ENCODE measurements at places on chromosomes 2 and 18.

DNA sequence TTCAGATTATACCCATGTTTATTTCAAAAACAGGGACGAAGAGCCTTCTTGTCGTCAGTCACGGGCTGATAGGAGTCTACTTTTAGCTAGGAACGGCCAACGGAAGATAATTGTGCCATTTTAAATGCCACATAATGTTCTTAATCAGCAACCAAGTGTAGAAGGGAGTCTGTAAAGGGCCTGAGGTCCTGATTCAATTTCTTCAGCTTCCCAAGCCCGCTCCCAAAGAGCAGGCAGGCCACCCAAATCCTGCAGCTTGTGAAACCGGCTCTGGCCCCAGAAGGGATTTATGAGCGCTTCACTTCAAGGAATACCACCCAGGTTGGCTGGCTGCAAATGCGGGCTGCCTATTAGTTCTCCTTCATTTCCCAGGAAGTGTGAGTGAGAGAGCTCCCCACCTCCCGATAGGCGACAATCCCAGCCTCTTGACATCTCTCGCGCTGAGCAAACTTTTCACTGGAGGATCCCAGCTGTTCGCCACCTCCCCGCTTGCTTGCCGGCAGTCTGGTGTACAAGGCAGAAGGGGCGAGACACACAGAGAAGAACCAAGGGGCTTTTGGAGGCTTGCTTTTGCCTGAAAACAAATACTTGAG lies 272.9 kb downstream of the CDH20 start:
- DNase-seq = no peak

DNA sequence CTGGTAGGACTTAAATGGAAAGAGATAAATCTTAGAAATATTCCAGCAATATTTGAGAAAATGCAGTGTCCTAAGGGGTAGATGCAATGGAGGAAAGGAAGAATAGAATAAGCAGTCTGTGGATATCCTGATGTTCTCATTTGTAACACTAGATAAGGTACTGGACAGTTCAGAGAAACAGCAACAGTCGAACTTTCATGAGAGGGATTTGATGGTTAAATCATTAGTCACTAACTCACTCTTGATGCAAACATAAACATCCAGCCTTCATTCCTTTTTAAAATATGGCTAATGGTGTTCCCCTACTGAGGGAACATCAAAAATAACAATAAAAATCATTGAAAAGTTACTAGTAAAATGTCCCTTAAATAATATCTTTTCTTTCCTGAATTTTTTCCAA lies 211.4 kb upstream of the SLC39A10 start:
- no peak for DNase-seq

- DNase-seq = no peak
Measured at GRCh38 chr2:50438259-50438658, 593.7 kb downstream of the NRXN1 start.

DNA sequence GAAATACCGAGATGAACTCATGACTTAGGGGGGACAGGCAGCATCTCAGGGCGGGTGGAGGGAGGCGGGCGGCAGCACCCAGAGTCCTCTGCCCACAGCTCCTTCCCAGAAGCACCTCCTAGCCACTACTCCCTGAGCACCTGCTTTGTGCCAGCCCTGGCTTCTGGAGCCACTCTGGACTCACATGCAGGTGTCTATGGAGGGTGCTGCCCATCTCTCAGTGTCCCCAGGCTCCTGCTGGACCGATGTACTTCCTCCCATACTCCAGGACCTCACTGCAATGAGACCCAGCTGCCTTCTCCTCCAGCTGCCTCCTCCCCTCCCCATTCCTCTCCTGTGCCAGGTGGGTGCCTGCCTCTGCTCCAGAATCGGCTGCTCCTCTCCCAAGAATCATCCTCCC lies 22.1 kb upstream of the OTOS start:
- no peak for DNase-seq

DNA sequence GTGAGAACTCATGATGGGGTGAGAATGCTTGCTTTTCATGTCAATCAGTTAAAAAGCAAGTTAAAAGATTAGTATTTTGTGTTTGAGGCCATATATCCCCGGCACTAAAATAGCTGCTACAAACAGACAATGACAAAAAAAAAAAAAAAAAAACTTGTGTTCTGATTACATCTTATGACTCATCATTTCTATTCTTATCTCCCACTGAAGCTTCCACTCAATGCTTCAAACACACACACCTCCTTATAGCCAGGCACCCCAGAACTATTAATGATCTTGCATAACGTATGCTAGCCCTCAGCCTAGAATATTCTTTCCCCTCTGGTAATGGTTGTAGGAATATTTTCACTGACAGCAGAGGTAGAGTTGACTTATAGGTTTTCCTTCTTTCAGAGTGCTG lies 778.3 kb downstream of the TRIB2 start:
- no peak for DNase-seq

GRCh38 chr2:22283436-22283835 lies 1101.5 kb upstream of the KLHL29 start:
- DNase-seq = no peak

DNA sequence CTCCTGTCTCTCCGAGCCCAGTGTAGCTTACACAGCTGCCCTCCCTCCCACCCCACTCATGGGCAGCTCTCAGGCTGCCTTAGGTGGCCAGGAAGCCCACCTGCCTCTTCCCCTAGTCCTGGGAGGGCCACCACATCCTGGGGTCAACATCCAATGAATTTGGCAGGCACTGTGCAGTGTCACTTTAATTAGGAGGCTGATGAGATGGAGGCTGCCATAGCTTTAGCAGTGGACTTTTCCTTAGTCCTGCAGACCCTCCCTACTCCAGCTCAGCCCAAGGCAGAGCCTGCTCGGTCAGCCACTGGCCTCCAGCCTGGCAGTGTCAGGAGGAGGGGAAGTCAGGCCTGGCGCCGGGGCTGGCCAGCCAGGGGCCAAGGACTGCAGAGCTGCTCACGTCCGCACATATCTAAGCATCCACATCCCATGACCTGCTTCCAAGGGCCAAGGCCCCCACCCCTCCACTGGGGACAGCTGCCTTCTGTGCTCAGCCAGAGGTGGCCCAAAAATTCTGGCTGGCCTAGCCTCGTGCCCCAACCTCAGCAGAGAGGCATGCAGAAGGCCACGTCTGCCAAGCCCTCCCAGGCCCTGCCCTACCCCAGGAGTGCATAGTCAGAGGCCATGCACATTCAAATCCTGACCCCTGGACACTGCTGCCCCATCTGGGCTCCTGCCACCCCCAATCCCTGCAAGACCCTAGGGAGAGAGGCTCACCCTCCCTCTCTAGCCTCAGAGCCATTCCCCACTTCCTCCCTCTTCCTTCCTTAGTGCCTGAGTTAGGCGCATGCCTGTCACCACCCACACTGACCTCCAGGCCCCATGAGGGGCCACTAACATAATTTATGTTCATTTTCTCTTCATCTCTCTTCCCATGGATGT lies 33.1 kb downstream of the ADRA2B start:
- no peak for DNase-seq

DNA sequence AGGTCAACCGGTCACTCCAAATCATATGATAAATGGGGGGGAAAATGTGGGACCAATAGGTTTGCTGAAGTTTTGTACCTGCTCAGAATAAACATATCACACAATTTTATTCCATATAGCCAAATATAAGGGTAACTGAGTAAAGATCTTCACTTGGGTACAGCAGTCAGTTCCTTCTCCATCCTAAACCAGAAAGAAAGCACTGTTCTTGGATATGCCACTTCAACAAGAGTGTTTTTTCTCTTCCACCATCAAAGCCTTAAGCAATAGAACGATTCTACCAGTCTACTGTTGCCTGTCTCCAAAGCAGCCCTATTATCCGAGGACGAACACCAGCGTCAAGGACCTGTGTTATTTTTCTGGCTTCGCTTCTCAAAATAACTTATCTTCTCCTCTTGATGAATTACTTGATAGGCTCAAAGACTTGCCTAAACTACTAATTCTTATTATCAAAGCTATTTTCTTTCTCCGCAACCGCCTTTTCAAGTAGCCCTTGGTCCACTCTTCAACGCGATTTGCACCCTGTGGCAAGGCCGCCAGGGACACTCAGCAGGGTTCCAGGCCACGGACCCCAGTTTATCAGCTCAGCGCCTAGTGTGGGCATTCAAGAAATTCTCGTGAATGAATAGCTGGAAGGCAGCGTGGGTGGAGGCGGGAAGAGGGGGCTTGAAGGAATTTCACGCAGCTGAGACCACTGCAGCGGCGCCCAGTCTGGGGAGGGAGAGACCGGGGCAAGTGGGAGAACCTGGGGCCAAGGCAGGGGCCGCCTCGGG lies 646 bp downstream of the ALS2 start:
- no peak for DNase-seq

- DNase-seq = no peak
Measured at GRCh38 chr2:20560891-20561636, 89.8 kb downstream of the HS1BP3 start.

- DNase-seq = no peak
Measured at GRCh38 chr2:103875531-103875930, 978.4 kb upstream of the POU3F3 start.

DNA sequence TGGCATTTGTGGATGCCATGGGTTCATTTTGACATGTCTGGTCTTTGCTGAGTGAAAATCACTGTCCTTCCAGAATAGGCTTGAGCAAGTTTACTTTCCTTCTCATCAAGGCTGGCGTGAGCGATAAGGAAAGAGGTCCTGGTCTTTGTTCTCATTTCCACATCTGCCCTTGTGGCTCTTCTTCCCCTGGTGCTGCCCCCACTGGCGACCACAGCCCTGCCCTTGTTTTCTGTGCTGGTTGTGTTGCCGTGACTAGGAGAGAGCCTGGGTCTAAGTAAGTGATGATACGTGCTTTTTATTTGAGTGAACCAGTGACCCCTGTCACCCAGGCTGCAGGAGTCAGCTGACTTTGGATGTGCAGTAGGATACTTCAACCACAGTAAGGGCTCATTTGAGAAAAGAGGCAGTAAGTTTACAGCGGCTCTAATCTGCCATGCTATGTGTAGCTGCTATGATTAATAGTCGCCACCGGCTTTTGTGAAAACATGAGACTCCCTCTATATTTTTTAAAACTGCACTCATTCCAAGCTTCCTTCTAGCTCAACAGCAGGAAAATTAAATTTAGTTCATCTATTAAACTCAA lies 441.7 kb downstream of the RNF144A start:
- no peak for DNase-seq

- DNase-seq = no peak
Measured at GRCh38 chr2:159506764-159507440, 109.4 kb downstream of the BAZ2B start.

DNA sequence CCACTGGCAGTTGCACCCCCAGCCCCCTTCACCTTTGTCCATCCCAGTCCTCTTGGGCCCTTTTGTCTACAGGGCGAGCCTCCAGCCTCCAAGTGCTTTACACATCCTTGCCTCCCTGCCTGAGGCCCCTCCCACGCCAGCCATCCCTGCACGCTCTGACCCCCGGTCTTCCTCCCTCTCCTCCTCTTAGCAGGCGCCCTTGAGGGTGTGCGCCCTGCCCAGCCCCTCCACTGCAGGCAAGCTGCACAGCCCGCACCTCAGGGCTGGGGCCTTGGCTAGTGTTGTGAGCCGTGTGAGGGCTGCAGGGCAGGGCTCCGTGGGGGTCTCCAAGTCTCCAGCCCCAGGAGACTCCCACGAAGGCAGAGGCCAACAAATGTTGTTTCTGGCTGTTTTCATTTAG lies 6.9 kb downstream of the BOK start:
- DNase-seq = no peak

DNA sequence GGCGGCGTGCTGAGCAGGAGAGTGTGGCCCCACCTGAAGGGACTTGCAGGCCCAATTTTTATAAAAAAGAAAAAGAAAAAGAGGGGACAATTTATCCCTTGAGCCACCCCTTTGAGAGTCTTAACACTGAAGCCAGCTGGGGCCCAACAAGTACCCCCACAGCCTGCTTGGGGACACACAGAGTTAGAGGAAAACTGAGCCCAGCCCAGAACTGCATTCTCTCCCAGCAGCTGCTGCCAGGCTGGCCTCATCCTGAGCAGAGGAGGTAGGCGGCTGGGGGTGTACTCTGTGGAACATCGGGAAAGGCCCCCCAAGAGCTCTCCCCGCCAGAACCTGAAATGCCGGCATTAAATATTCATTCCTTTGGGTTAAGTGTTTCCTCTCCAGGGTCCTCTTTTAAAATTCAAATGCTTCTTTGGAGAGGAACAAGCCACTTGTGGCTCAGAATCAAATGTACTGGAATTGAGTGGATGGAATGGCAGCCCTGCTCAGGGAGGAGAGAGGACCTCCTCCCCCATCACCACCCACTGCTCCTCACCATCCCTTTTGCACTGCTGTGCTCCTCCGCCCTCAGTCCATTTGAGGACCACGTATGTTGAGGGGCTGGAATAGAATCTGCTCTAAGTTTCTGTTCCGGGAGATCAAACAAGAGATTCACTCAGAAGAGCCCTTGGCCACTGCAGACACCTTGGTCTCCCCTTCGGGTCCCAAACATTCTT lies 45.6 kb downstream of the C1QL2 start:
- no peak for DNase-seq

DNA sequence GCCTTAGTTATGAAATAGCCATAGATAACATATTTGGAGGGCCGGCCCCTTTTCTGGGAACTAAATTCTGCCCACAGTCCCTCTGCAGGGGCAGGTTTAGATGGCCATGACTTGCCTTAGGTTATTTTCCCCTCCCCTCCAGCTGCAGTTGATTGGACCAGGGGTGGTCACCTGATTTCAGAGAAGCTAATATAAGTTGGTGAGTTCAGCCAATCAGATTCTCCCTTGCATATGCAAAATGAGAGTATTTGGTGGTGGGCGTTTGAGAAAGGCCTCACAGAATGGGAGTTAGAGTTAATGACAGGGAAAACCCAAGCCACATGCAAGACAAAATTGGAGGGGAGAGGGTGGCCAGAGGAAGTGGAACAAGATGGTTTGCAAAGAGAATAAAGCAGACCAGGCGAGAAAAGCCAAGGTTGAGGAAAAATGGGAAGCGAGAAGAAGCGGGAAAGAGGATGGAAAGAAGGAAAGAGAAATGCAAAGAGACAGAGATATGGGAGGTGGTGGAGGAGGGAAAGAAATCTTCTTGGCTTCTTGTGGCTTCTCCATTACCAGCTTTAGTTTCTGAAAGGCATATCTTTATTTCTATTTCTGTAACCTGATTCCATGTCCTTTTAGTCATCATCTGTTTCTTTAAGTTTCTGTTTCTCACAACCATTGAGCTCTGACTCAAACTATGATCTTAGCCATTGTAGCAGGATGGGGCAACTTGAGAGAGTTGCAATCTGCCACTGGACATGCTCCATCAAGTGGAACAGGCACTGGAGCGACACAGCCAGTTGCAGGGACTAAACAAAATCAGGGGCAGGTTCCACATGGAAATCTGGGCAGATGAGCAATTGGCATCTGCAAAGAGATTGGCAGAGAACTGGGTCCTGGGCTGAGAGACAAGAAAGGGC lies 108.1 kb upstream of the SIX3 start:
- DNase-seq = no peak

- no peak for DNase-seq
Measured at GRCh38 chr18:35422237-35422636, 45.1 kb upstream of the ZNF396 start.

DNA sequence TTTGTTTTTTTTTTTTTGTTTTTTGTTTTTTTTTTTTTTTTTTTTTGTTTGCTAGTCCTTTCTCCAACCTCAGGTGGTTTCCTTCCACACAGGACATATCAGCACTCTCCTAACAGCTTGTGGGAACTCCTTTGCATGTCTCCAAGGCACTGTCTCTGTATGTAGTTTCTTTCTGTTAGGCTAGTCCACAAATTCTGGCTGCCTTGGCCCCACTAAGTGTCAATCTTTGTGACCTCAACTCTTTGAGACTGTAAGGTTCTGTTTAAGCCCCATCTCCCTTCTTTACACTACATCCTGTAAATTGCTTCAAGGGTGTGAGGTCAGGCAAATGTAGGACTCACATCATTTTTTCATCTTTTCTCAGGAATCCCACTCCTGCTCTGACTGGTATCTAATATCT lies 85.1 kb downstream of the NCOA1 start:
- no peak for DNase-seq

Measured in right renal pelvis (tissue), 4 donors.